Epithelial cell of prostate (primary cell): ENCODE measurements at places on chromosomes 2 and 18.

DNA sequence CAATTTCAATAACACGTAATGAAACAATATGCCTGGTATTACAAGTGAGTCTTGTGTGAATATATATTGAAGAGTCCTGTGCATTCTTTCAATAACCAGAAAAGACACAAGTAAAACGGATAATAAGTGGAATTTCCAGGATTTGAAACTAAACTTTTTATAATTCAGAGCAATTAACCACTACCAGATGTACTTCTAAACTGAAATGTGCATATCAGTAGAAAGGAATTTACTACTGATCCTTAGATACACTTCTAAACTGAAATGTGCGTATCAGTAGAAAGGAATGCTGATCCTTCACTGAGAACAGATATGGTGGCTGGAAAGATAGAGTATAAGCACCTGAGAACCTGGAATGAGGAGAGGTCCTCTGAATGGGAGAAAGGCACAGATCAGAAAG lies 470.9 kb upstream of the SPHKAP start:
- DNase-seq: no peak

- DNase-seq: no peak
Observed at GRCh38 chr2:214057986-214058385, 352.9 kb upstream of the VWC2L start.

GRCh38 chr2:31932589-31932988 lies 78.2 kb downstream of the MEMO1 start:
- DNase-seq: no peak

- DNase-seq: no peak
Observed at GRCh38 chr18:23703057-23703986, 14.1 kb downstream of the LAMA3 start.

GRCh38 chr2:153071090-153071489 lies 352.7 kb downstream of the ARL6IP6 start:
- no peak for DNase-seq

DNA sequence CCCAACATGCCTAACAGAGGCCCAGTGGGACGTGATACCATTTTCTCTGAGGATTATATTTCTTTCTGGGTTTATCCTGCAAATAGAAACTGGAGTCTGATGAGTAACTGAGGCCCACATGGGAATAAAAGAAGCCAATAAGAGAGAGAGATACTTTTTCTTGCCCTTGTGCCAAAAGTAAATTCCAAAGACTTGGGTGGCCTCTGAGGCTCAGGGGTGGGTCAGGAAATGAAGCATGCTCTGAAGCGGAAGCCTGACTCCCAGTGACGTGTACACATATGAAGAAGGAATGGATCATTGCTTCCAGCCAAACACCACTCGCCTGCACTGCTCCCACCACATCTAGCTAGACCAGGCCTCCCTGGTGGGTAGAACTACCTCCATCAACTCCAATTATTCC lies 273.6 kb upstream of the NCKAP5 start:
- peak; percentile 53 for DNase-seq

DNA sequence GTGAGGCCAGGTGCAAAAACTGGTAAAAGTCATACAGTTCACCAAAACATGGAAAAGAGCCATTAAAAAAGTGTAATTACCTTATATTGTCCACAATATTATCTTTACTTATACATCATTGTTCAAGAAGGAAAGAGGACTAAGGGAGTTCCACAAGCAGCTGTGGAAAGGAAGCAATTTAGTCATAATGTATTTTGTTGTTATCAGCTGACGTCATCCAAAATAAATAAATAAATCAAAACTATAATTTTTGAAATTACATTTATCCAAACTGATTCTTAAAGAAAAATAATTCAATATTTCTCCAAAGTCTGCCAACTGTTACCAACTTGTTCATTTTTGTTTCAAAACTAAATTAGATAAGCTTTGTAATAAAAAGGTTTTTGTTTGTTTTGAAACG lies 256.1 kb upstream of the CNTNAP5 start:
- DNase-seq: no peak

GRCh38 chr2:54638103-54638502 lies 85.4 kb upstream of the EML6 start:
- DNase-seq: no peak

DNA sequence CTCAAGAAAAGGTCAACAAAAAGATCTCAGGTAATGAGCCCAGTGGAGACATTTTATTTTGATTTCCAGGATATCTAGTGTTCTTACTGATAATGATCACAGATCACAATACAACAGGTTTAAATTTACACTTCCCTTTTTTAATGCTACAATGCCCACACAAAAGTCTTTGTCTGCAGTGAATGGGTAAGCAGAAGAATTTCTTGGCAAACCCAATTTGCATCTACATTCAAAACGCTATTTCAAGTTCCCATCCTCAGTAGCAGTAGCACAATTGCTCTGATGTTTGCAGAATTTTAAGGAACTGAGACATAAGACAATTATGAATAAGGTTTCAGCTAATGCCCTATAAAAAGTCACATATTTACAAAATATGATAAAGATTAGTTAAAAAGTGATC lies 929.4 kb upstream of the PIK3C3 start:
- no peak for DNase-seq

DNA sequence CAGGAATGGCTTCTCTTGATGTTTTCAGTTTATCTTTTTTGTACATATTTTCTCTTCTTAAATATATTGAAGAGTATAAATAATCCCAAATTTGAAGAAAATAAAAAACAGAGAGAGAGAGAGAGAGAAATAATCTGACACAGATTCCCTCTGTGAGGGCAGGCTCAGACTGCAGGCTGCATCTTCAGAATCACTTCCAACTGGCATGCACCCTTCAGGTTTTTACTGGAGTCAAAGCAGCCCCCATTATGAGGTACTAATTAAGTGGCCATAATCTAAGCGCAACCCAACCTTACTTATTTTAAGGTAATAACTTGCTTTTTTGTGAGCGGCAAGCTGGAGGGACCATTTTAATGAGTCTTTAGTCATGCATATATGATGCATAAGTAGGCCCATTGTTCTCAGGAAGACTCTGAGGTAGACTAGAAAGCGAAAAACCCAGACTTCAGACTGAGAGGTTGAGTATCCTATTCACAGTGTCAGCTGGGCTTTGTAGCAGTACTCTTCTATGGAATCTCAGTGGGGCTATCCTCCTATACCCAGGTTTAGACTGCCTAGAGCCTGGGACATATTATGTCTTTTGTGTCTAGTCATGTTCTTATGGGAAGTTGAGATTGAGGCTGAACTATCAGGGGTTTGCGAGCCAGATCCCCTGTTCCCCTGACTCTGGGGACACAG lies 167.4 kb downstream of the SP3 start:
- DNase-seq: no peak

DNA sequence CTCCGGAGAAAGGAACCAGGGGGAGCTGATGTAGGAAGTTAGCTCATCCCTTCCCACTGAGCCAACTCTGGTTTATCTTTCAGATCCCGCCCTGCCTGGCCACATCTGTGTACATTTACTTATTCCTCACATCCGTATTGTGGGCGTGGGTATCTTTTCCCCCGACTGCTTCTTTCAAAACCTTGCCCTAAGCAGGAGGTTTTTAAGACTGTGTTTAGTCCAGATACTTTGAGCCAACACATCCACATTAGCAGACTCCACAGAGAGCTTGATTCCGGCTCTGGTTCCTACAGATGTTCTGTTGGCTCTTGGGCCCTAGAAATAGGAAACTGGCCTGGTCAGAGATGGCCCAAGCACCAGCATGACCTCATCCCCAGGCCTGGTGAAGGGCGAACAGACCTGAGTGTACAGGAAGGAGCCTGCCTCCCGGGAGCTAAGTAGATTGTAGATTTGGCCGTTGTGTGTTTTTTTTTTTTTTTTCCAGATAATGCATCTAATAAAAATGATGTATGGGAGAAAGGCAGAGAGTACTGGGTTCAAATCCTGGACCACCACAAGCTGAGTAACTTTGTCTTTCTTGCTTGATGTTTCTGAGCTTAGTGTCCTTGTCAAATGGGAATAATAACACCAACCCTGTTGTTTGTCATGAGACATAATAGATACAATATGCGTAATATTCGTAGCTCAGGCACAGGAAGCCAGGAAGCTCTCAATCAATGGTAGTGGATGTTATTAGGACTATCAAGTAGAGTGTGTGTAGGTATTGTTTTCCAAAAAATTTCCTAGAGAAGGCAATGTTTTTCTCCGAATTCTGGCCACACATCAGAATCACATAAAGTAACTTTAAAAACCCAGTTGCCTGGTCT lies 92.3 kb downstream of the PRKCE start:
- DNase-seq: no peak

DNA sequence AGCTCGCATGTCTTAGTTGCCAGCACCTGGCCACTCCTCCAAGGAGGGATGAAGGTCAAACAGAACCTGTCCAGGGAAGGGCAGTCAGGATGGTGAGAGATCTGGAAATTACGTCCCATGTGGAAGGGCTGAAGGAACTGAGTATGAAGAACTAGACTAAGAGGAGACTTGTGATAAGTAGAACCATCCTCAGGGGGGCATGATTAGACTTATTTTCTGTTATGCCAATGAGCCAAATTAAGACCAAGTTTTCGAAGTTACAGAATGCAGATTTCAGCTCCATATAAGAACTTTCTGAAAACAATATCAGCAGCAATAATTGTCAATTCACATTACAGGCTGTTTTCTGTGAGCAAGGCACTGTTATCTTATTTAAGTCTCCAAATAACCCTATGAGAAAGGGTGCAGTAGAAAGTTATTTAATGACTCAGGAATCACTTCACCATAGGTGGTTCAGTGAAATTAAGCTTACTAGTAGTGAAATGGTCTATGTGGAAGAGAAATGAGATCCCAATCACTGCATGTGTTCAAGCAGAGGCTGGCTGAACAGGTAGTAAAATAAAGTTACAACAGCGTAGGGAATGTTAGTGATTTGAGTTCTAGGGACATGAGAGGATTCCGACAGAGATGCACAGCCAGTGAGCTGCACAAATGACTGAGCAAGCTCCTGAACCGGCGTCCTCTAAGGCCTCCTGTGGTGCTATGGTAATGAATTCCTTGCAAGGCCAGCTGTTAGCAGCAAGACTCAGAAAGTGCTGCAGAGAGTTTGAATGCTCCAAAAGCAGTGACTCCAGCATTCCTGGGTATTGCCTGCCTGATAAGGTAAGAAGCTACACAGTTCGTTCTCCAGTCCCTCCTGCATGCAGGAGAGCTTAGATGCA lies 4.5 kb upstream of the DYM start:
- no peak for DNase-seq

GRCh38 chr2:120924924-120925323 lies 189.3 kb downstream of the GLI2 start:
- DNase-seq: no peak

DNA sequence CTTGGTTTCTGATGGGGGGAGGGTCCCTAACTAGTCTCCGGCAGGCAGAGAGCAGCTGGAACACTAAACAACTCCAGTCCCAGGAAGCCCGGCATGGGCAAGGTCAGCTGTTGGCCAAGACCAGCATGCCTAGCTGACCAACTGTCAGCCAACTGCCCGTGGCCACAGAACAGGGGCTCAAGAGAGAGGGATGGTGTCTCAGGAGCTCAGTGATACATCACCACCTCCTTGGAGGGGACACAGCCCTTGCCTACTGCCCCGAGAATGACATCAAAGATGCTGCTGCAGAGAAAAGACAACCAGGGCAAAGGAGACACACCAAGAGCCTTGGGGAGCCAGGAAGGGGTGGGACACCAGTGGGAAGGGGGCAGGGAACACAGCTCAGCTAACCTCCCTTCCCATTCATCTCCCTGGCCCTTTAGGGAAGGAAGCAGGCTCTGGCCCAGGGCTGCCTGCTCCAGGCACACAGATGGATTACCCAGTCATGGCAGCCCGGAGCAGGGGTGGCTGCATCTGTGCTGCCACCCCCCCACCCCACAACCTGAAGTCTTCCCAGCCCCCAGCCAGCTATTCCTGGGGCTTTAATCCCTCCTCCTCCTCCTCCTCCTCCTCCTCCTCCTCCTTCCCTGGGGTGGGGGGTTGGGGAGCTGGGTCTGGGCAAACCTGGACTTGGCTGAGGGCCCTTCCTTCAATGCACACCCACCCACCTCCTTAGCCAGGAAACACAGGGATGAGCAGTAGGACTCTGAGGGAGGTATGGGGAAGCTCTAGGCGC lies 1.9 kb downstream of the BIN1 start:
- no peak for DNase-seq

- DNase-seq: no peak
Observed at GRCh38 chr2:28648147-28648546, 103.5 kb upstream of the PPP1CB start.

DNA sequence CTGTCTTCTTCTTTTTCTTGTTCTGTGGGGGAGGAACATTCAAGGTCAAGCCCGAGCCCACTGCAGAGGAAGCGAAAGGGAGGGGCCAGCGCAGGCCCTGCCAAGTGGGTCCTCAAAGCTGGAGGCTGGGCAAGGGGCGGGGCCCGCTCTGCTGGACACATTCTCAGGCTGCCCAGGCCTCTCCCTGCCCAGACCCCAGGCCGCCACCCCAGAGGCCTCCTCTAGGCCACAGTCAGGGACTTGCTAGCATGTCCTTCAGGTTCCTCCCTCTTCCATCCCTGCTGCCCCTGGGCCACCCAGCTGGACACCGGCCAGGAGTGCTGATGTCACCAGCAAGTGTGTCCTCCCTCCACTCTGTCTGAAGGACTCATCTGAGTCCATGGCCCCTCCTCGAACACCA lies 44.1 kb downstream of the KIF1A start:
- no peak for DNase-seq

GRCh38 chr18:46352520-46353250 lies 248.5 kb downstream of the HAUS1 start:
- no peak for DNase-seq

GRCh38 chr2:58571181-58571852 lies 330.2 kb upstream of the FANCL start:
- peak; percentile 37 for DNase-seq

DNA sequence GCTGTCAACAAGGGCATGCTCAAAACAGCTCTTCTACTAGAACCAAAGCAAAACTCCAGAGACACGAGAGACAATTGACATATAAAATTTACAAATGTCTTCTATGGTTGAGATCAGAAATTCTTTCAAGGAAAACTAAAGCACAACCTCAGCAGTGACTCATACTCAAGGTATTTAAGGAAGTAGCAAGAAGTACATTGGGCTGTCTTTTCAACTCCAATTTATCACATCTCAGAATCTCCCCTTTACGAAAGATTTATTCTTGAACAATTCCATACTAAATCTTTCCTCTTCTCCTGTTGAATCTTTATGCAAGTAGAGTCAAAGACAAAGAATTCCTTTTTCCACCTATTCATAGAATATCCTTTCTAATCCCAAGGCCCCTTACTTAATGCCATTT lies 324.0 kb downstream of the IRS1 start:
- DNase-seq: no peak

DNA sequence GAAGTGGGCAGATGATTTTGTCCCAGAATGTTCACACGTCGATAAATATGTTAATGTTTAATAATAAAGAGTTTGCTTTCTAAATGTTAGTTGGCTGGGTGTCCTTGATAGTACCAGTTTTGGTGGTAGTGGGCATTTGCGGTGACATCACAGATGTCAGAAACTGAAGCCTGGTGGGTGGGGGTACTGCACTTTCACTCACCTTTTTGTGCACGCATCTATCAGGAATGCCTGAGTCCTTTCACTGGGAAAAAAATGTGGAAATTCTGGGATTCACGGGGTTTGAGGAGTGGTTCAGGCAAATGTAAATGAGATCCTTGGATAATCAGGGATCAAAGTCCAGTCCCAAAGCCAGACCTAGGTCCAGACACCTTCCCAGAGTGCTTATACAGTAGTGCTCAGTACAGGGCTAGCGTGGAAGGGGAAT lies 3.2 kb downstream of the EPAS1 start:
- DNase-seq: no peak

- DNase-seq: no peak
Observed at GRCh38 chr2:42110641-42111322, 58.4 kb upstream of the EML4 start.
